Erythroblast (primary cell): ENCODE measurements at places on chromosomes 11 and 22.

- no peak for DNase-seq
Measured at GRCh38 chr22:46002757-46003270, 25.9 kb upstream of the WNT7B start.

- DNase-seq = no peak
Measured at GRCh38 chr22:39174498-39175352, 22.2 kb upstream of the CBX7 start.

- no peak for DNase-seq
Measured at GRCh38 chr11:78038697-78039313, 15.7 kb upstream of the KCTD14 start.

GRCh38 chr22:29517215-29517908 is 36.2 kb downstream of the THOC5 start:
- no peak for DNase-seq

- DNase-seq = no peak
Measured at GRCh38 chr22:45144916-45145315, 18.8 kb upstream of the NUP50 start.

DNA sequence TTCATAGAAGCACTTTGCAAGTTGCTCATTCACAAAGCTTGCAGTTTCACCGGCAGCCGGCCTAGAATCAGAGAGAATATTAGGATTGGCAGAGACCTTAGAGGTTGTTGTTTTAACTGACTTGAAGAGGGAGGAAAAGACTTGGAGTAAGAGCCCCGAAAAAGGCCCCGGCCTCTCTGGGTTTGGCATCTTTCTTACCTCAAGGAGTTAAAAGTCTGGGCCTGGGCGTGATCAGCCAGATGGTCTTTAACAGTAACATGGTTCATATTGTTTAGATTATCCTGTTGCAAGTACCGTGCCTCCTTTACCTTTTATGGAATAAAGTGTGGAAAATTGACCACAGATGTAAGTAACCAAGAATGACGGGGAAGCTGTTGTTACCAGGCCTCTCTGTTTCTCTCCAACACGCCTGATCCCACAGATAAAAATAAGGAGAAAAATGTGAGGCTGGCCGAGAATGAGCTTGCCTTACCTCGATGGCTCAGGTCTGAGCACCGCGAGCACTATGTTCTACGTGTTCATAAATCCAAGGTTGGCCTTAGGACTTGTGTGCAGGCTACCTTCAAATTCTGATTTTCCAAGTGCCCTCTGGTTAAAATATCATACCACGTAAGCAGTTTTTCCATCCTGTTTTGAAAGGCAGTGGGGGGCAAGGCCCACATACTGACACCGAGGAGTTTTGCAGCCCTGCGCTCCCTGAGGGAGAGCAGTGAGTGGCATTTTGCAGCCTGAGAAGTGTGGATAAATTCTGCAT is 56.4 kb downstream of the PARVA start:
- no peak for DNase-seq

GRCh38 chr11:122872046-122872445 is 10.5 kb upstream of the JHY start:
- no peak for DNase-seq

- no peak for DNase-seq
Measured at GRCh38 chr22:37358917-37359316, 68.4 kb downstream of the ELFN2 start.

- no peak for DNase-seq
Measured at GRCh38 chr22:25282346-25282670, 62.9 kb downstream of the CRYBB2 start.

GRCh38 chr11:129249923-129250322 is 57.8 kb upstream of the ARHGAP32 start:
- DNase-seq = no peak

GRCh38 chr11:66066751-66067150 is 3.3 kb upstream of the PACS1 start:
- no peak for DNase-seq

DNA sequence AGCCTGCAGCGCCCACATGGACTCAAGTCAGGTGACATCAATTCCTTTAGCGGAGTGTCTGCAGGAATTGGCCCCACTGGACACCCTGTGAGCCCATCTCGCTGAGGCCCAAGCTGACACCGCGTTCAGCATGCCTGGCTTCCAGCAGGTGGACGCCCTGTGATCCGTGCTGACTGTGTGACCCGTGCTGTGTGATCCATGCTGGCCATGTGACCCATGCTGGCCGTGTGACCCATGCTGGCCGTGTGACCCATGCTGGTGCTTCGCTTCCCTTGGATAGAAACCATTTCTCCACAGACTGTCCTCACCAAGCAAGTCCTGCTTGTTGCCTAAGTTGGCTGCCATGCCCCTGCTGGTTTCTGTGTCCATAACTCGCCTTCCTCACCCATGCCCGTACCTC is 392.1 kb downstream of the BRD1 start:
- DNase-seq = no peak

GRCh38 chr11:46259971-46260560 is 17.4 kb upstream of the CREB3L1 start:
- DNase-seq = no peak

- DNase-seq = no peak
Measured at GRCh38 chr11:25886036-25886435, 445.9 kb upstream of the ANO3 start.

DNA sequence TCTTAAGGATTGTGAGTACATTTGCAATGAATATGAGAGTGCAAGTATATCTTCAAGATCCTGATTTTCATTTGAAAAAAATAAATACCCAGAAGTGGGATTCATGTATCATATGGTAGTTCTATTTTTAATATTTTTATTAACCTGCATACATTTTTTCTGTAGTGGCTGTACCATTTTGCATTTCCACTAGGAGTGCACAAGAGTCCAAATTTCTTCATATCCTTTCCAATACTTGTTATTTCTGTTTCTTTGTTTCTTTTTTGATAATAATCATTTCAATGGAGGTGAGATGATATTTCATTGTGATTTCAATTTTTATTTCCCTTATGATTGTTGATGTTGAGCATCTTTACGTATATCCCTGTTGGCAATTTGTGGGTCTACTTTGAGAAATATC is 759.8 kb upstream of the CNTN5 start:
- DNase-seq = peak; percentile 2

GRCh38 chr11:65896034-65896999 is 3.9 kb downstream of the FOSL1 start:
- no peak for DNase-seq

DNA sequence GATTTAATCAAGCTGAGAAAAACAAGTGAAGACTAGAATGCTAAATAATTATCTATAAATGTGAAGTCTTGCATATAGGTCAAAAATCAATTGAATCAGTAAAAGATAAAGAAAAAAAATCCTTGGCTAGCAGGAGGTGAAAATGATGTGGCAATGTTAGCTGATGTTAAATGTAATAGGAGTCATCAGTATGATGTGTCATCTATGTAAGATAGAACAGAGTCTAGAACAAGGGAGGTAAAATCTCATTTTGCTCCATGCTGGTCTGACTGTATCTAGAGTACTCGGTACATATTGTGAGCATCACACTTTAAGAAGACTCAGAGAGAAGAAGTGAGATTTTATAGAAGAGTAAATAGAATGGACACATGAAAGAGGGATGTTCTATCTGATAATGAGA is 721.2 kb downstream of the ETS1 start:
- DNase-seq = no peak

DNA sequence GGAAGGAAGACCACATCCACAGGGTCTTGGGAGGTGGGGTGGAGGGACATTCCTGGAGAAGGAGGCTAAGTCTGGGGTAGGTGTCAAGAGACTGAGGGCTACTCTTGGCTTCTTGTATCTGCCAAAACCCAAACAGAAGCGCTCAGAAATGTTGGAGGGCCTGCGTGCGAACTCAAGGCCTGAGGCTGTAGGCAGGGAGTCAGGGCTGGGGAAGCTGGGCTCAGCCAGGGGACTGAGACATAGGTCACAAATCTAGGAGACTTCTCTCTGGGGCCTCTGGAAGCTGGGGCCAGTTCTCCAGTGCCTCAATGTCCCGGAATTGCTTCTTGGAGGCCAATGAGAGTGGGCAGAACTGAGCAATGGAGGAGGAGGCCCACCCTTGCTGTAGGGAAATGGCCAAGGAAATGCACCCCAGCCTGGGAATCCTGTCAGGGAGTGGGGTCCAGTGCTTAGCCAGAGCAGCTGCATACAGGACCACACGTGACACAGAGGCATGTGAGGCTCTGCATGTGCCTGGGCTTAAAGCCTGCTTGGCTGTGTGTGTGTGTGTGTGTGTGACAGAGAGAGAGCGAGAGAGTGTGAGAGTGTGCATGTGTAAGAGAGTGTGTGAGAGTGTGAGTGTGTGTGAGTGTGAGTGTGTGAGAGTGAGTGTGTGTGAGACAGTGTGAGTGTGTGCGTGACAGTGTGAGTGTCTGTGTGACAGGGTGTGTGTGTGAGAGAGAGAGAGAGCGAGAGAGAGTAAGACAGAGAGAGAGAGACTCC is 141.3 kb downstream of the ST3GAL4 start:
- no peak for DNase-seq

GRCh38 chr11:28858076-28858475 is 749.9 kb downstream of the METTL15 start:
- no peak for DNase-seq

DNA sequence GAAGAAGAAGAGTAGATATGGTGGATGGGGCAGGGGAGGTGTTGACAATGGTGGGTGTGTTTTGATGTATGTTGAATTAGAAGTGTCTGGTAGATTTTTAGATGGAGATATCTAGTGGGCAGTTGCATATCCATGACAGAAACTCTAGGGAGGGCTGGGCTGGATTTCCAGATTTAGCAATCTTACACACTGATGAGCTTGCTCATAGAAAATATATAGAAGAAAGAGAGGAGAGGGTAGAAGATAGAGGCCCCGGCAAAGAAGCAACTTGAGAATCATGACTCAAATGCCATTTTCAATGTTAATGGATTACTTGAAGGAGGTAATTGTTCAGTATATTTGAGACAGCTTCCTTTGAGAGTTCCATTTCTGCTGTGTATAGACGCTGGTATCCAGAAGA is 8.2 kb downstream of the REXO2 start:
- no peak for DNase-seq

- peak; percentile 45 for DNase-seq
Measured at GRCh38 chr22:36409911-36410756, 22.4 kb upstream of the MYH9 start.

GRCh38 chr11:11534981-11535380 is 86.8 kb downstream of the GALNT18 start:
- no peak for DNase-seq

DNA sequence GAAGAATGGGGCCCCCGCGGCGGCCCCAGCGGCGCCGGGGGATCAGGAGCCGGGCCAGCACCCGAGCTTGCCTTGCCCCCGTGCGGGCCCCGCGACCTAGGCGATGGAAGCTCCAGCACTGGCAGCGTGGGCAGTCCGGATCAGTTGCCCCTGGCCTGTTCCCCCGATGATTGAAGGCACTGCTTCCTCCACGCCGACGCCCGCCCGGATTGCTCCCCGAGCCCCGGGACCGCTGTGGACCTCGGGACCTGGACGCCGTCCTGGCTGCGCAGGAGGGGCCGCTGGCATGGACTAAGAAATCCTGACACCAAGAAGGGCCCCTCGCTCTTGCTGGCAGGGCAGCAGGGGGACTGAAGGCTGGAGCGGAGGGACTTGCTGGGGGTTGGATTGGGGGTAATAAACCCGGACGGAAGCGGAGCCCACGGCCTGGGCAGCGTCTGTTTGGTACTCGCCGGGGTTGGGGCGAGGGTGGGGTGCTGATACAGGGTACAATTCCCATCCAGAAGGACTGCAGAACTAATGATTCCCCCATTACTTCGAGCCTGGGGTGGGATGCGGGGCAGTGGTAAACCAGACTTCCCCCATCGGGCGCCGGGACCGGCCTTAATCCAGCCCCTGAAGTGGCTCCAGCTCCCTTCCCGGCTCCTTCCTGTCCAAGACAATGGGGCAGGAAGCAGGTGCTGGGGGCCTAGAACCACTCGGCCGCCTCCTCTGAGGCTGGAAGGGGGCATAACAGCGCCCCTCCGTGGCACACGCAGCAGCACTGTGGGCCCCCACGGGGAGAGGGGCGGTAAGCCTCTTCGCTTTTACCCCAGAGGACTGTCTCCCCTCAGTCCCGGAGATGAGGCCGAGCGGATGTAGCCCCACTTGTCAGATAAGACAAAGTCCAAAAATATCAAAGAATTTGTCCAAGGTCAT is 1.0 kb downstream of the CCDC85B start:
- DNase-seq = peak; percentile 52

GRCh38 chr11:91081440-91082043 is 858.7 kb upstream of the CHORDC1 start:
- DNase-seq = no peak

- no peak for DNase-seq
Measured at GRCh38 chr11:9803685-9804418, 140.0 kb downstream of the SWAP70 start.

DNA sequence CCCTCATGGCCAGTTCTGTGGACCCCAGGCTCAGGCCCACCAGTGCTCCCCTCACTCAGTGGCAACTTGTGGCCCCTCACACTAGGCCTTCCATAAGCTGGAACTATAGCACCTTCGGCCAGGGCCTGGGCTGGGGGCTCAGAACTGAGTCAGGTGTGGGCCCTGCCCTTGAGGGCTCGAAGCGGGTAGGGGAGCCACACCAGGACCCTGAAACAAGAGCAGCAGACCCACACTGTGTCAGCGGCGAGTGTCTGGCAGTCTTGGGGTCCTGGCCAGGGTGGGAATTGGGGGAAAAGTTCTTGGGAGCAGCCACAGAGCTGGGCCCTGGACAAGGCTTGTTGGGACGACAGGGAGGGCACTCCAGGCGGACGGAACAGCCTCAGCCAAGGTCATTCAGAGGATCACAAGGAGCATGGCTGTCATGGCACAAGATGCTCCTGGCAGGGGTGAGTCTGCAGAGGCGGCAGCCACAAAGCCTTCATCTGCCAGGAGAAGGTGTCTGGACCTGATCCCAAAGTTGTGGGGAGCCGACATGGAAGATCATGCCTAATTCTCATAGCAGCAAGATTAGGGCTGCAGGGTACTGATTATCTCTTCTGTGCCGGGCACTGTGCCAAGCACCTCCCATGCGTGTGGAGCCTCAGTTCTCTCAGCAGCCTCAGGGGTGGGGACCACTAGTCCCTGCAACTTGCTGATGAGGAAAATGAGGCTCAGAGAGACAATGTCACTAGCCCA is 50.7 kb downstream of the SHISAL1 start:
- peak; percentile 83 for DNase-seq

- DNase-seq = no peak
Measured at GRCh38 chr11:9017773-9018172, 14.0 kb upstream of the NRIP3 start.

GRCh38 chr11:127862406-127862805 is 725.0 kb downstream of the ETS1 start:
- no peak for DNase-seq

DNA sequence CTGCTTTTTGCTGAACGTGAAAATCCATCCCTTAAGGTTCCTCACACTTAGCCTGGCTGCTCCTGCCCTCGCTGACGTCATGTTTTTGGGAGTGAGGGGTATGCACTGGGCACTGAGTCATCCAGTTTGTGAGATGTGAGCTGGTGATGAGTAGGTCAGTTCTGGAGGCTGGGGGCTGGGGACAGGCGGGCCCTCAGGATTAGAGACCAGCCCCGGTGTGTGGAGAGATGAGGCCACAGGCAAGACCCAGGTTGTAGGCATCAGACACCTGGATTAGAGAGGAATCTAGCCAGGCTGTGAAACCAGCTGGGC is 9.2 kb downstream of the KCNC1 start:
- DNase-seq = no peak
